ENCODE measurements at places on chromosomes 6 and 20.

DNA sequence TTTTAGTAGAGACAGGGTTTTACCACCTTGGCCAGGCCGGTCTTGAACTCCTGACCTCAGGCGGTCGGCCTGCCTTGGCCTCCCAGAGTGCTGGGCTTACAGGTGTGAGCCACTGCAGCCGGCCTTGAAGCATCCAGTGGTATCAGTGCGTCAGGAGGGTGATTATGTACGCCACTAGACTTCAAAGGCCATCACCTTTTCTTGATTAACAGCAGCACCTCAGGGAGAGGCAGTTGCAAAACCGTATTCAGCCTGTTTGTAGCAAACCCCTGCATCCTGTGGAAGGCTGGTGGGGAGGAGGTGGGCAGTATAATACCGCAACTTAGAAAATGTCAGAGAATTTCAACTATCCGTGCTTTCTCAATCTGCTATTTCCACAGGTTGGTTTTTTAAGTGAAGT, 27.3 kb upstream of the SHLD1 start:
- DNase-seq = no peak

- no peak for DNase-seq
These were observed 43.2 kb downstream of the STK35 start for GRCh38 chr20:2144850-2145249.

- DNase-seq = no peak
These were observed 117.0 kb downstream of the BMP5 start for GRCh38 chr6:55758156-55758937.

DNA sequence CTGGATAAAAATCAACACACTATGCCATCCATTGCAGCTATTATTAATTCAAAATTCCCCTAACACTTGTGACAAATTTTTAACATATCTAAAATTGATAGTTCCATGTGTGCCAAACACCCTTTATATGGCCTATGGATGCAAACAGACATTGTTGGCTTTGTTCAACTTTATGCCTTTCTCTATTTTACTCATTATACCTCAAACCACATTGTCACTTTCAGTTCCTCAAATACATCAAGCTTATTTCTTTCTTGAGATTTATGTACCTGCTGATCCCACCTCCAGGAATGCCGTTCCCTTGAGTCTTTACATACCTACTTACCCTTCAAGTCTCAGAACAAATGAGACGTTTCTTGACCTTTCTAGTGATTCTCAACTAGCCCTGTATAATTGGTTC, 193.5 kb upstream of the PLN start:
- no peak for DNase-seq

Measured in WTC11 (cell line).